Type B pancreatic cell (in vitro differentiated cells): ENCODE measurements at places on chromosomes 13 and 19. TPM values are rescaled to one million over a fixed set of nuclear protein-coding genes. Genes with fewer than 3 reads are reported as not detected.

DNA sequence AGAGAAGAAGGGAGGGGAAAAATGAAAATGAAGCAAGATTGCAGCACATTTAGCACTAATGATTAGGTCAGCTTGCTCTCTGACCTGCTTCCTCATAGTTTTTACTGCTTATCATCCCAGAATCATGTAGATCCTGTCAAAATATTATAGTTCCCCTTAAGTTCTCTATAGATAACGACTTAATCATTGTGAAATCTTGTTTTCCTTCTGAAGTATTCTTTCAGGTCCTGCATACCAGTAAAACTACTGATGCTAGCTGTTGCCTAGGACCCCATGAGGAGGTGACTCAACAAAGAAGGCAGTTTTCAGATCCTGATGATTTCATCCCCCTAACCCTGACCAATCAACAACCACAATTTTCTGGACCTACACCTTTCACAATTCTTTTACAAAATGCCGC is 1131.7 kb downstream of the SLITRK5 start:
- no peak overlapping the region for H3K4me3 ChIP-seq
- H3K27me3 ChIP-seq: no peaks in the 10 kb centered on the region
- H3K4me1 ChIP-seq: no peaks in the 10 kb centered on the region

DNA sequence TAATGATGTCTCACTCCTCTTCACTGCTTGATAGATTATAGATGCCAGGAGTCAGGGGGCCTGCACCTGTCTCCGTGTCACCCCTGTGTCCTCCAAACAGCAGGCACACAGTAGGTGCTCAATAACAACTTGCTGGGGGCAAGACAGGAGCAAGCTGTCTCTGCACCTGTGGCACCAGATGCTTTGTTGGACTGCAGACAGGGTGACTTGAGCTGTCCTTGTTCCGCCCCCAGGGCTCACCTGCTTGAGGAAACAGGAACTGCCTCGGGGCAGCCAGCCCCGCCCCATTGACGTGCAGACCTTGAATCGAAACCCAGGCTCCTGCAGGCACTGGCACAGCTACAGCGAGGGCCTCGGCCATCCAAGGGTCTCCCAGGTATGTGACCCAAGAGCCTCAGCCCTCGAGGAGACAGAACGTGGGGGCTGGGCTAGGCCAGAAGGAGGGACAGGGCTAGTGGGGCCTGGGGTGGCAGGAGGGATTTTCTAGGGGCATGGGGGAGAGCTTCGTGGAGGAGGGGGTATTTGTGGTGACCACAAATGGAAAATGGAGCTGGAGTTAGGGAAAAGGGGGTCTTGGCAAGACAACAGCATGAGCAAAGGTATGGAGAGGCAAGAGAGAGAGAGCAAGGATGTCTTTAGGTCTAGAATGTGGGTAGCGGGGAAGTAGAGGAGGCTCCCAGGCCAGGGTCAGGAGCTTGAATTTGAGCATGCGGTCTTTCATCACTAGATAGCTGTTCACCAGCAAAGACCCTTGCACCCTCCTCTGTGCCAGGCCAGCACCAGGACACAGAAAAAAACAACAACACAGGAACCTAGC is at the start of gene HSH2D:
Gene HSH2D (plus strand): TSS at position 287 of the 817 bp plus-strand sequence. CDS start 5,066 bp downstream, outside the sequence.
- no peak for DNase-seq
- peak within 1 kb of the TSS; percentile 72 for H3K27ac ChIP-seq
- no peaks in the 10 kb centered on the region for H3K36me3 ChIP-seq
- H3K4me3 ChIP-seq: peak within 1 kb of the TSS; percentile 58
- H3K4me1 ChIP-seq: peaks cover 3% of the 10 kb centered on the region

- no peaks in the 10 kb centered on the region for H3K36me3 ChIP-seq
- H3K27ac ChIP-seq: no peak overlapping the region
- H3K4me3 ChIP-seq: no peak overlapping the region
- H3K4me1 ChIP-seq: peaks cover 24% of the 10 kb centered on the region
Observed at GRCh38 chr13:50401049-50401505, 385.8 kb downstream of the KCNRG start.

The CABP5 gene
- not detected in 2 replicates for total RNA-seq

The ZNF728 gene
- not detected in 2 replicates for total RNA-seq
